NCI-H1092 (cell line): ENCODE measurements at places on chromosomes 1 and 21.

DNA sequence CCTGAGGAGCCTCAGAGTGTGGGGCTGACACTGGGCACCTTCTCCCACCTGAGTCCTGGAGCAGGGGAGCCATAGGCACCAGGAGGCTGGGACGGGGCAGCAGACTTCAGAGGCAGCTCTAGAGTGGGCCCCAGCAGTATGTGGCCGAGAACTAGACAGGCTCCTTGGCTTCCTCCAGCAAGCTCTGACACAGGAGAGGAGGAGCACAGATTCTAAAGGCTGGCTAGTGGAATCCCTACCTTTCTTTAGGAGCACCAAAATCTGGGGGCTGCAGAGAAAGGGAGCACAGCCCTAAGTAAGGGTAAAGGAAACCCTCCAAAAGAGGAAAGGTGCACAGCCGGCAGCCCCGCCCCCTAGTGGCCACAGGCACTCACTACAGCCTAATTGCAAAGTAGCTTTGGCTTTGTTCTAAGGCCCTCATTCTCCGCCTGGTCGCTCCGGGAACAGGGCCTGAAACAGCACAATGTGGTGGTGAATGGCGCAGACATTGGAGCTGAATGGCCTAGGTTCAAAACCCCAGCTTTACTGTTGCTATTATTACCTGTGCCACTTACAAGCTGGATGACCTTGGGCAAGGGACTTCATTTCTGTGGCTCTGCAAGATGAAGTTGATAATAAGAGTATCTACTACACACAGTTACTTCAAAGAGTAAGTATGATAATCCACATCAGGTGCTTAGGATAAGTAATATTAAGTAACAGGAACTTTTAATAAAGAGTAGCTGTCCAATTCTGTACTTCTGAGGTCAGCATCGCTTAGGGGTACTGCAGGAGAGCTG, 8.8 kb upstream of the GUCA2A start:
- DNase-seq = peak; percentile 49

DNA sequence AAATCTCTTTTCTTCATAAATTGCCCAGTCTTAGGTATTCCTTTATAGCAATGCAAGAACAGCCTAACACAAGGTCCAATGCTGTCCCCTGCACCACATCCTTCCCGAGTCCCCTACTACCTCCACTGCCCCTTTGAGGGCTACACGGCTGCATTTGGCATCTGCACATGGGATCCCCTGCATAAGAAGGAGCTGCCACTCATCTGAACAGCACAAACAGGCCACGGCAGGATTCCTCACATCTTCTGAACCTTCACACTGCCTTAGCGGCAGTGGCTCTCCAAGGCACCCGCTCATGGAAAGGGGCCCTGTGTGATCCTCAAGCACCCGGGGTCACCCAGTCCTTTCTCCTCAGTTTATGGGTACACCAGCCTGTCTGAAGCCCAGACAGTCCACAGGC, 29.2 kb upstream of the BACE2 start:
- no peak for DNase-seq

DNA sequence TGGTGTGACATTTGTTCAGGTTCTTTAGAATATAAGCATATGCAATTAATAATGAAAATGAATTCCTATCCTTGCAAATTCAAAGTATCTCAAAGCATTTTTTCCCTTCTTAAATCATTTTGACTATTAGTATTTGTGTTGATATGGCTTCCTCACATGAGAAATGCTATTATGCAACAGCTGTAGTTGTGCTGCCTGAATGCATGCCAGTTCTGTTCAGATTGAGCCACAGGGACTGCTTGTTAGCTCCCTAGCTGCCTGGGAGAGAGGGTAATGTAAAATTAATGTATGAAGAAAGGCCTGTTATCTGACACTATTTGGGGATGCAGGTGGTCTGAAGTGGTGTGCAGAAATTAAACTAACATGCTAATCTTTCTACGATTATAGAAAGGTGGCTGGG, 45.5 kb downstream of the CACHD1 start:
- DNase-seq = no peak

- no peak for DNase-seq
Observed at GRCh38 chr21:42533963-42534355, 20.3 kb downstream of the SLC37A1 start.

- no peak for DNase-seq
Observed at GRCh38 chr1:162562470-162562828, 927 bp downstream of the UAP1 start.

- DNase-seq = no peak
Observed at GRCh38 chr1:223616586-223616985, 48.9 kb downstream of the CAPN8 start.

DNA sequence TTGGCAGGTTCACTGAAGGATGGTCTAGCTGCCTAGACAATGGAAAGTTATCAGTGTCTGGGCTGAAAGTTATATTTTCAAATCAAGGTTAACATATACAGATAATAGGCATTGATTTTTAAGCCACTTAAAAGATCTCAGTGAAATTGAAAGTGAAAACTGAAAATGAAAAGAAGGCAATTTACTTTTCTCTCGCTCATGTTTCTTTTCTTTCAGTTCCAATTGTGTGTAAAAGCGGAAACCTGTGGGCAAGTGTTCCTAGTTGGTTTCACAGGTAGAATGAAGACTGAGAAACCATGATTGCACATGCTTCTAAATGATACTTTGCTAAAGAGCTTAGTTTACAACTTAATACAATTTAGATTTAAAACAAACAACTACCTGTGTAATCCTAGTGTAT, 383.7 kb downstream of the ZP4 start:
- no peak for DNase-seq

- DNase-seq = no peak
Observed at GRCh38 chr1:61518670-61519400, 206.1 kb downstream of the TM2D1 start.

DNA sequence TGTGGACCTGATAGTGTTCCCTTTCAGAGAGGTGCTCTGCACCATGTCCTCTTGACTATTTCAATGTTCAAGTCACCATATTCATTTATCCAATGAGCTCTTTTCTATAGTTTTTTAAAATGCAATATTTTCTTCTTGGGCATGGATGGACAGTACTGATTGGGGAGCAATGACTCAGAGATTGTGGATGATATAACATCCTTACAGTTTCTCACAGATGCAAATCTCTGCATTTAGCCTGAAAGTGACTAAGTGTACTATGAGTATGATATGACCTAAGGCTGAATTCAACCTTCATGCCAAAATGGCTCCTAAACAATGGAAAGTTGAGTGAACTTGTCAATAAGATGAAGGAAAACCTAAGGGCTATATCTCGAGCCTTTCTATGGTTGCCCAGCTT, 36.5 kb downstream of the C4BPA start:
- DNase-seq = no peak

DNA sequence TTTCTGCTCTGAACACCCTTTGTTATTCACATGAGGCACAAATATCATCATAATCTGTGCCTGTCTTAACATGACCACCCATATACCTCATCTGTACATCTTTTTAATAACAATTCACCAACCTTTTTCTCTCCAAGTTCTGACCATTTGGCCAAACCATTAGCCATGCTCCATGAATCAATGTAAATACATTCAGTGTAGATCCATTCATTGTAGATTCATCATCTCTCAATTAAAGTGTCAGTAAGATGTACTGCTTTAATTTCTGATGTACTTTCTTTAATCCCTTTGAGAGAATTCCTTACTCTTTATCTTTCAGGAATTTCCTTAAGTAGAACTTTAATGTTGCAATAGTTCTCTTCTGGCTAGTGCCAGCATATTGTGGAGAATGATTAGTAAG, 126.2 kb upstream of the LRRC7 start:
- no peak for DNase-seq

DNA sequence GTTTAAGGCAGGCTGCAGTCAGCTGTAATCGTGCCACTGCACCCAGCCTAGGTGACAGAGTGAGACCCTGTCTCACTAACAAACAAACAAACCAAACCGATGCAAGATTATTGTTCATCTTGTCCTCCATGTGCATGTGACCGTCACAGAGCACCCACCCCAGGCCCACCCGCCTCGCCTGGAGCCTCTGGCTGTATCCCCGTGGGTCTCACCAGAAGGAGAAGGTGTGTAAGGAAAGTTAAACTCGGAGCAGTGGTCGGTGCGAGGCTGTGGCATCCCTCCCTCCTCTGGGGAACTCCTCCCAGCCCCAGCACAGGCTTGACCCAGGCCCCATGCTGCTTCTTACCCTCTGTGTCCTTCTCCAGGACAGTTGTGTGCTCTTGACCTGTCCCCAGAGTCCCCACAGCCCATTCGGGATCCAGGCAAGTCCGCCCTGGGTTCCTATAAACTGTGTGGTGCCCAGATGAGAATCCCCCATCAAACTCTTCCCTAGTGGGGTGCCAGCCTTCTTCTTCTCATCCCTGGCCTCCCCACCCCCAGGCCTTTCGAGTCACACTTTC, 318.4 kb downstream of the AJAP1 start:
- no peak for DNase-seq

GRCh38 chr1:61282387-61282786, 200.0 kb downstream of the NFIA start:
- no peak for DNase-seq

GRCh38 chr1:48771561-48771960, 5.1 kb downstream of the BEND5 start:
- no peak for DNase-seq

- no peak for DNase-seq
Observed at GRCh38 chr1:246571953-246572352, 5.7 kb downstream of the CNST start.

GRCh38 chr1:1038694-1039093, 18.8 kb downstream of the AGRN start:
- DNase-seq = no peak

- no peak for DNase-seq
Observed at GRCh38 chr21:45064091-45064490, 10.3 kb upstream of the ADARB1 start.

DNA sequence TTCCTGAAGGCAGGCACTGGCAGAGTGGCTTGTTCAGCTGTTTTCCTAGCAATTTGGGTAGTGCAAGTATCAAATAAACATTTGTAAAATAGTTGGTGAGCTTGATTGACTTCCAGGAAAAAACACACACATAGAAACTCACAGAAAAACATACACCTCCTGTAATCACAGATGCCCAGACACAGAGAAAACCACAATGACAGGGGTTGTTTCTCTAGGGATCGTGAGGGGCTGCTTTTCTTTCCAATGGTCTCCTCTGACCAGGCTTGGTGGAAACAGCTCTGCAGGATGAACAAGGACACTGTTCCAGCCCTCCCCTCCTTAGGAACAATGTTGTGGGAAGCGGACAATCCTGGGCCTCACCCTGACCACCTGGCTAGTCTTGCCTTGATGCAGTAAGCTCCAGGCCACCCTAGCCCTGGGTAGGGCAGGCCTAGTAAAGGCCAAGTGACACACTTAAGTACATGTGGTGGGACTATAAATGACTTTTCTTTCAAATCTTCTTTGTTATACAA, 142.5 kb upstream of the HMGB4 start:
- DNase-seq = no peak

- DNase-seq = no peak
Observed at GRCh38 chr21:33661146-33661545, 18.8 kb downstream of the ITSN1 start.

GRCh38 chr1:35505911-35506798, 51.0 kb downstream of the KIAA0319L start:
- DNase-seq = no peak

GRCh38 chr1:57889676-57890320, 465.9 kb upstream of the DAB1 start:
- DNase-seq = no peak

DNA sequence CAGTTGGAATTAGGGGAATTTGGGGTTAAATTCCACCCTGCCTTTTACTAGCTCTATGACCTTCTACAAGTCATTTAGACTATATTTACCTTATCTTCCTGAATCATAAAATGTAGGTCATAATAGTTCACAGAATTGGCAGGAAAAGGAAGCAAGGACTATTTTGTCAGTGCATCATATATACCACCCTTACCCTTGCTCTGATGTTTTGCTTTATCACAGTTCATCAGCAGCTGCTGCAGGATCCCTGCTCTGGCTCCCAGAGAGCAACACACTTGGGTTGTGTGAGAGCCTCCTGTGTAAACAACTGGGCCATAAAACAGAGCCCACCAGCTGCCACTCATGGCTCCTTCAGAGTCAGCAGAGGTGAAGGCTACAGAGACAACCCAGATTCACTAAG, 631.6 kb upstream of the CAMK1G start:
- peak; percentile 89 for DNase-seq

GRCh38 chr1:228918335-228918734, 183.1 kb downstream of the RHOU start:
- DNase-seq = no peak

- no peak for DNase-seq
Observed at GRCh38 chr1:209238356-209238755, 345.2 kb upstream of the CAMK1G start.

DNA sequence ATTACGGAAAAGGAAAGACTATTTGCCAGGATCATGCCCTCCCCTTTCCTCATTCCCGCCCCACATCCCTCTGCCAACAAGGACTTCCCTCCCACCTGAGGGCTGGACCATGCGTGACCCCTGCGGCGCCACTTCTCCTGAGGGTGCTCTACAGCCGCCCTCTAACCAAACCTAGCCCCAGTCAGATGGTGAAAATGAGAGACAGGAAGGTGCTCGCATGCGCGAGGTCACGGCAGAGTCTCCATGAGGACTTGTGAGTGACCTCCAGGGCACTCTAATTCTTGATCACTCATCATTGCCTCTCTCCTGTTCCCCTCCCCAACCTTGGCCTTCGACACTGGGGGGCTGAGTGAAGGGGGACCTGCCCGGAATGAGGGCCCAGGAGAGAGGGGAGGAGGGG, 32.1 kb downstream of the TAF5L start:
- no peak for DNase-seq

DNA sequence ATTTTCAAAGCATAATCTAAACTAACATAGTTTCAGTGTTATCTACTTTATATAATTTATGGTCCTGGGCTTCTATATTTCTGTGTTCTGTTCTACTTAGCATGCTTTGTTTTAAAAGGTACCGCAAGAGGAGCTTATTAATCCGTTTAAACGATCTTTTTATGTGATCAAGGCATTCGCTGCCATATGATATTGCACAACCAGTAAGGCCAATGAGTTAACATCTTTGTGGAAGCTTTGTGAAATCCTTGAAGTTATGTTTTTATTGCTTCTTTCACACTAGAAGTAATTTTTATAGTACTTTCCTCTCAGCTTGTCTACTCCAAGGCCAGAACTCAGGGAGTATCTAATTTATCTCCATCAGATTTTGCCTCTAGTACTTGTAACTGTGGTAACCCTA, 8.9 kb downstream of the LRRC8C start:
- no peak for DNase-seq

- DNase-seq = no peak
Observed at GRCh38 chr1:109980324-109981003, 4.1 kb upstream of the AHCYL1 start.

GRCh38 chr21:41953831-41954653, at the start of gene C2CD2:
C2CD2 (minus strand) TSS chr21:41954018; CDS start chr21:41953648, 370 bp downstream.
- DNase-seq = peak; percentile 19

DNA sequence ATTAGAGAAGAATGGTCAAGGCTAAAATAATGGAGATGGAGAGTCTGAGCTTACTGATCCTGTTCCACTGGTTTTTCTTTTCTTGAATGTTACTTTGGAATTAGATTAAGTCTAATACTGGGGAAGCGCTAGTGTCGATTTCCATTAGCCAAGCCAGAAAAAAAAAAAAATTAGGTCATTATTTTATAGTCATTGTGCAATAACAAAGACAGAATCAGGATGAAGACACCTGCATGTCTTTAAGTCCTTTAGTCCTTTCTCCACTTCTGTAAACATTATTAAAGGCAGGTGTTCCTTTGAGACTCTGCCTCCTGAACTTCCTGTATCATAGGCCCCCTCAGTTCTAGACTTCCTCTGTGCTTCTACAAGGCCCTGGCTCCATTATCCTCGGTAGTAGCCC, 42.8 kb downstream of the MYSM1 start:
- no peak for DNase-seq
